T-helper 17 cell (primary cell): ENCODE measurements at places on chromosomes 7 and 10.
A peak's percentile ranks its signal among the peaks of the same experiment; 100 is the strongest.

DNA sequence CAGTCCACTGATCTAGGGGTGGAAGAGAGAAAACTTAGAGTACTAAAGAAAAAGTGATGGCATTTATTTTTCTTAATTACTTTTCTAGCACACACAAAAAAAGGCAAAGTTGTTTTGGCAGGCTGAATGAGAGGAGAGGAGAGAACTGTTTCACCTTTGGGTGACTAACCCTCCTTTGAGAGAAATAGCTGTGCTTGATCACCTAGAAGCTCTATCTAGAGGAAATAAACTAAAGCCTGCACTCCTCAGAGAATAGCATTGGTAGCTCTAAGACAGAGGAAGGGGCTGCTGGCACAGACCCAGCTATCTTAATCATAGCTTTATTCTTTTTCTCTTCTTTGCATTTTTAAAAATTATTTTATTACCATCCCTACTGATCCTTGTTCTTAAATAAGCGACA, 6.3 kb downstream of the TMEM243 start:
- no peak for DNase-seq

- no peak for DNase-seq
Measured at GRCh38 chr7:24958399-24958798, 21.6 kb downstream of the OSBPL3 start.

- DNase-seq: peak; percentile 16
Measured at GRCh38 chr10:23362879-23363792, 18.5 kb upstream of the C10orf67 start.

- no peak for DNase-seq
Measured at GRCh38 chr10:48762064-48763042, 77.7 kb downstream of the WDFY4 start.

DNA sequence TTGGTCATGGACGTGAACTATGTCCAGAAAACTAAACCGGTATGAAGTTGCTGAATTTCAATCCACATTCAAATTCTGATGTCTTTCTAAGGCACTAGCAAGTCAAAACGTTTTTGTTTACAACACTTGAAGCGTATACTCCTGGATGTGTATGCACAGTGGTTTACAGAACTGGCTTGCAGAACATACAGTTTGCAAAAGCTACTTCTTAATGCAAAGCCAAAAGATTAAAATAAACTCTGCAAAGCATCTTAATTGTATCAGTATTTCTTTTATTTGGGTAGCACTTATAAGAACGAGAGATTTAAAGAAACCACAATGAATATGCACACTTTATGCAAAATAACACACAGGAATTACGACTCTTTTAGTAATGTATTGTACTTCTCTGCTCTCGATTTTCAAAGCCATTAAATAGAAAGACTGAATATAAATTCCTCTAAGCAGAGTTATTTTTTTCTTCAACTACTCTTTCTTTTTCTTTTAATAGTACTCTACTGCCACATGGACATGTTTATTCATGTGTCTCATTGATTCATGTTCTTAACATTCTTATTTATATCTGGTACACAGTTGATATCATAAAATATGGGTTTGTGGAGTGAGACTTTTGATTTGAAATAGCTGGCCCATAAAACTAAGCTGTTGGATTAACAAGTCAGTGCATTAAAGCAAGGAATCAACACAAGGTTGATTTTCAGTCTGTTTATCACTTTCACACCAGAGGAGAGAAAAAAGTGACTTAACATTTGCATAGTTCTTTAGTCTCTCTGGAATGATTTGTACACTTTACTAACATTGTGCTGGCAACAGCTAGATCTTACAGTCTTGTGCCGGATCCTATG, 189.4 kb upstream of the STEAP4 start:
- no peak for DNase-seq

GRCh38 chr7:128347647-128348097, 4.0 kb upstream of the RBM28 start:
- peak; percentile 33 for DNase-seq

- DNase-seq: no peak
Measured at GRCh38 chr10:126350216-126350992, 37.9 kb downstream of the ADAM12 start.

DNA sequence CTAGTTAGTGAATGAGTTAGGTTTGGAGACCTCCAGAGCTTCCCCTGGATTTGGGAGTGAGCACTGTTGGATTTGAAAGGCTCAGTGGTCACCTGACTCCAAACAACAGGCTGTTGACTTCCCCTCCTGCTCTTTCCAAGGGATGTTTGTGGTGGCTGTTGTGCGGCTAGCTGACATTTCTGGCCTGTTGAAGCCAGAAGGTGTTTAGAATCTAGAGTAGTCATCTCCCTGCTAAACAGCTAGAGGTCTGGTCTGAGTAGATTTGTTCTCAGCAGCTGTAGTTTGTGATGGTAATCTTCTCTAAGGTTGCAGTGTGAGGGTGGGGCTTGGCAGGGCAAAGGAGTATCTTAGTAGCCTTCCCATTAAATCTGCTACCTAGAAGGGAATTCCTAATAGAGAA, 30.1 kb downstream of the BPGM start:
- DNase-seq: no peak

- DNase-seq: no peak
Measured at GRCh38 chr7:42478717-42479116, 241.7 kb upstream of the GLI3 start.

- no peak for DNase-seq
Measured at GRCh38 chr10:110336111-110336721, 31.5 kb upstream of the SMNDC1 start.

DNA sequence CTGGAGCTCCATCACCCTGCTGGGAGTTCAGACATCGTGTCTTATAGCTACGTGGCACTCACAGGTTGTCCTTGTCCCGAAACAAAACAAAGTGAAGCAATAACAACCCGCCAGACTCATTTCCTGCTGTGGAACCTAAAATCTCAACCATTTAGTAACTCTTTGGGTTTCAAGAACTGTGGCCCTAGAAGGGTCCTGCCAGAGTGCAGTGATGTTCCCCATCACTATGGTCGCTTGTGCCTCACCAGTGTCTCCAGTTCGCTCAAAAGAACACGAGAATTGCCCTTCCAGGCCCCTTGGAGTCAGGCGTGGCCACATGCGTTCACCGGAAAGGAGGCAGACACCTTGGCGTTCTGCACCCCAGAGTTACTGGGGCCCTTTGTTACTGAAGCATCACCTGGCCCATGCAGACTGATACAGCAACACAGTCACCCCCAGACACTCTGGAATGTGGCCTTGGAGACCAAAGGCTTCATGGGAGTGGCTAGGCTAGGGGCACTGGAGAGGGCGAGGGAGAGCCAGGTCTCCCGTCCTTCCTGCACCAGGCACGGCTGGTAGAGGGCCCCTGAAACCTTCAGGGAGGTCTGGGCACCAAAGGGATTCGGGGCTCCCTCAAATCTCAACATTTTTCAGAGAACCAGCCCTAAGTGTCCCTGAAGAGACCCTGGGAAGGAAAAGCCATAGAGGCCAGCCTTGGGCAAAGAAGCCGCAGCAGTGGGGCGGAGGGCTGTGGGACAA, 908 bp downstream of the CRYGN start:
- DNase-seq: no peak

DNA sequence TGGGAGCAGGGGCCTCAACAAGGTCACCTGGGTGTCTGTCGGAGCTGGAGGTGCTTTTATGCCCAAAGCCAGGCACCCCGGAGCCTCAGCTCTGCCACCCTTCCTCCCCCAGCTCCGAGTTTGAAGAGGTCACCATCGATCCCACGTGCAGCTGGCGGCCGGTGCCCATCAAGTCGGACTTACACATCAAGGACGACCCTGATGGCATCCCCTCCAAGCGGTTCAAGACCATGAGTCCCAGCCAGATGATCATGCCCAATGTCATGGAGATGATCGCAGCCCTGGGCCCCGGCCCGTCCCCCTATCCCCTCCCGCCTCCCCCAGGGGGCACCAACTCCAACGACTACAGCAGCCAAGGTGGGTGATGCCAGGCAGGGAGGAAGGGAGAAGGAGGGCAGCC, 41.3 kb upstream of the PPIF start:
- DNase-seq: no peak

DNA sequence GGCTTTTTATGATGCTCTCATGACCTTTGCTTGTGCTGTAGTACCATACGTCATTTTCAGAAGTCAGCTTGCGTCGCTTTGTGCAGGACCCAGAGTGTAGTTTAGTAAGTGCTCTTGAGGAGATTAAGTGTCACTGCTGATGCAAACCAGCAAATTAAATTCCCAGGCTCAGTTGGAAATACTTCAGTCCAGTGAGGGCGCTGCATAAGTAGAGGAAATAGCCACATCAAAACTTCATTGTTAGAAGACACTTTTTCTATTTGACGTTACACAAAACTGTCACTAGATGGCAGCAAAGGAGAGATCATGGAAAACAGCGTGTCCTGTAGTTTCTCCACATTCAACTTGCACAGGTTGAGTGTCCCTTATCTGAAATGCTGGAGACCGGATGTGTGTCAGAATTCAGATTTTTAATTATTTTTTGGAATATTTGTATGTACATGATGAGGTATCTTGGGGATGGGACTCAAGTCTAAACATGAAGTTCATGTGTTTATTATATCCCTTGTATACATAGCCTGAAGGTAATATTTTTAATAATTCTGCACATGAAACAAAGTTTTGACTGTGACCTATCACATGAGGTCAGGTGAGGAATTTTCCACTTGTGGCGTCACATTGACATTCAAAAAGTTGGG, 7.9 kb downstream of the ZNF22 start:
- DNase-seq: no peak

DNA sequence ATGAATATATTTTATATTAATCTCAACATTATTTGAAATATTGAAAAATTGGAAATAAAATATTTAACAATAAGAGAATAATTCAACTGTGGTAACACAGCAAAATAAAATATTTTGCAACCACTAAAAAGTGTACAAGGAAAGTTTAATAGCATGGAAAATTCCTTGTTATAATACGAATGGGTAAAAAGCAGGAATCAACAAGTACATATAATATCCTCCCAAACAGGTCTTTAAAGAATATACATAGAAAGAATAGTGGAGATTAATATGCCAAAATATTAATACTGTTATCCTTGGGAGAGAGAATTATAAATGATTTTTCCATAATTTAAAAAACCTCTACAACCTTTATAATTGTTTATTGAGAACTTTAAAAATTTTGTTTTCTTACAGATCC, 1.0 kb downstream of the DNAJC12 start:
- DNase-seq: no peak

DNA sequence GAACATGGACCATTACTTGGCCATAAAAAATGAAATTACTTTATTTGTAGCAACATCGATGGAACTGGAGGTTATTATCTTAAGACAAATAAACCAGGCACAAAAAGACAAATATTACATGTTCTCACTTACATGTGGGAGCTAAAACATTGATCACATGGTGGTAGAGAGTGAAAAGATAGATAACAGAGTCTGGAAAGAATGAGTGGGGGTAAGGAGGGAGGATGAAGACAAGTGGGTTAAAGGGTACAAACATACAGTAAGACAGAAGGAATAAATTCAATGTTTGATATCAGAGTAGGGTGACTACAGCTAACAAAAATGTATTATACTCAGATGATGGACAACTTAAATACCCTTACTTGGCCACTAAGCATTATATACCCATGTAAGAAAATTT, 100.0 kb upstream of the WNT16 start:
- DNase-seq: no peak

GRCh38 chr10:106467506-106467905, 697.0 kb downstream of the SORCS1 start:
- DNase-seq: no peak

GRCh38 chr7:2851497-2851896, 7.4 kb upstream of the GNA12 start:
- no peak for DNase-seq

DNA sequence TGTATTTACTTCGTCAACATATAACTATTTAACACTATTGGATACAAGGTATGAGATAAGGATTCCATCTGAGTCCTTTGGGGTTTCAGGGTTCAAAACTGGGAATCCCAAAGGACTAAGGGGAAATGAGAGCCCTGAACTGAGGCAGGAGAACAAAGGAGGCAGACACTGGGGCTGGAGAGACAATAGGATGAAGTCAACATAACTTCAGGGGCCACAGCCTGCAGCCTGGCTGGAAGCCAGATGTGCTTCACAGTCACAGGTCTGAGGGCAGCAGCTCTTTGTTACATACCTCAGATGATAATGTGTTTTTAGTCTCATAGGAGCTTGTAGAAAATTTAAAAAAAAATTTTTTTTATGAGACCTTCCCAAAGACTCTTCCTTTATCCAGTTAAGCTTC, 73.3 kb downstream of the NRF1 start:
- no peak for DNase-seq

- DNase-seq: no peak
Measured at GRCh38 chr10:23742368-23742767, 303.5 kb downstream of the OTUD1 start.

DNA sequence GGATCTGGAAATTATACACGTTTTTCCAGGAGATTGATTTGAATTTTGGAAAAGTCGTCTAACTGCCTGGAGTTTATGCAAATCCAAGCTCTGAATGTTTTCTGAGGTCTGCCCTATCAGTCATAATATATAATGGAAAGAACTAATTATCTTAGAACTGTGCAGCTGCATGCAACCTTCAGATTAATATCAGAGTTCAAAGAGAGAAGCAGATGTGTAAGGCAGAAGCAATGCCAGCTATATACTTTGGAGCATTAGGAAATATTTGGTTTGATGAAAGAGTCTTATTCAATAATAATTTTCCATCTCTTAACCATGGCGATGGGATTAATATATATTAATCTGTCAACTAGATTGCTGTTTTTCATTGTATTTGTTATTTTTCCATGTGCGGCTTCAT, 500.9 kb downstream of the NEBL start:
- DNase-seq: no peak

GRCh38 chr7:67753891-67754290, 757.3 kb downstream of the TYW1 start:
- DNase-seq: no peak

- DNase-seq: no peak
Measured at GRCh38 chr7:102413091-102413490, 16.9 kb downstream of the PRKRIP1 start.

DNA sequence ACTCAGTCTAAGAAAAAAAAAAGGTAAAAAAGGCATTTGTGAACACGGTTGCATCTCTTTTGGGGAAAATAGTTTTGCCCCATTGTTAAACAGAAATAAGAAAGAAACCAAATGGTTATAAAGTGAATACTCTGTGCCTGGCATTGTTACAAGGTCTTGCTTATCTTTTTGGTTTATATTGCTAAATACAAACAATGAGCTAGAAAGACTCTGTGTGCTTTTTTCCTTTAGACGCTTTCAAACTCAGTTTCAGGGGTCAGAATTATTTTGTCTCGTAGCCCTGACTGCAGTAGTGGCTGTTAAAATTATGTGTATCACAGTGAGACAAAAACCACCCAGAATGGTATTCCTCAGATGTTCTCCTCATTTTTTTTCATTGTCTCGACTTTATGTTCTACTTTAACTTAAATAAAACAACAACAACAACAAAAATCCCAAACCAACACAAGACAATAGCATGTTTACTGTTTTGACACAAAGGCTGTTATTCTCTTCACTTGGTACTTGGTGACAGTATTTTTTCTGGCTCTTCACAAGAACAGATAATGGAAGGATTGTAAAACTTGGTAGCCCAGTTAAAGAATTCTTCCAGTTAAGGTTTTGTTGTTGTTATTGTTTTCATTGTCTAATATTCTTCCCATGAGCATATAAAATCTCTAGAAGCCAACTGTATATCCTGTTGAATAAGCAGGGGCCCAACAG, 190.1 kb downstream of the PLXDC2 start:
- DNase-seq: no peak

- no peak for DNase-seq
Measured at GRCh38 chr7:135512135-135512887, 2.4 kb upstream of the CNOT4 start.

GRCh38 chr7:69691734-69692133, 93.5 kb downstream of the AUTS2 start:
- no peak for DNase-seq

GRCh38 chr7:13031468-13031867, 344.0 kb downstream of the ARL4A start:
- DNase-seq: no peak
